NCI-H510A (cell line): ENCODE measurements at places on chromosomes 3 and 15.

GRCh38 chr3:17070161-17070959, 185.6 kb downstream of the PLCL2 start:
- peak; percentile 47 for DNase-seq

DNA sequence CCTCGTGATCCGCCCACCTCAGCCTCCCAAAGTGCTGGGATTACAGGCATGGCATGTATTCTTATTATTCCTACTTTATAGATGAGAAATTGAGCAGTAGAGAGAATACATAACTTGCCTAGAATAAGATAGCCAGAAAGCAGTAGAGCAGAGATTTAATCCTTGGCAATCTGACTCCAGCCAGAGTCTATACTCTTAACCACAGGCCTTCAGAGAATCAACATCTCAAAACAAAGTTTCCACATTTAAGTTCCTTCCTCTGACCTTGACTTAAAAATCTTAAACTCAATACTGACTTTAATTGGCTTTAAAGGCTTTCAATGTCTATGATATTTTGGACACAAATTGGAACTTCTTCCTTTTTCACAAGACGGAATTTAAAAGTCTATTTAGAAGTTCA, 37.1 kb downstream of the ZNF106 start:
- DNase-seq: no peak

GRCh38 chr3:82509106-82509842, 747.8 kb upstream of the GBE1 start:
- DNase-seq: no peak

- DNase-seq: no peak
Observed at GRCh38 chr15:80386151-80386550, 18.0 kb upstream of the ARNT2 start.

DNA sequence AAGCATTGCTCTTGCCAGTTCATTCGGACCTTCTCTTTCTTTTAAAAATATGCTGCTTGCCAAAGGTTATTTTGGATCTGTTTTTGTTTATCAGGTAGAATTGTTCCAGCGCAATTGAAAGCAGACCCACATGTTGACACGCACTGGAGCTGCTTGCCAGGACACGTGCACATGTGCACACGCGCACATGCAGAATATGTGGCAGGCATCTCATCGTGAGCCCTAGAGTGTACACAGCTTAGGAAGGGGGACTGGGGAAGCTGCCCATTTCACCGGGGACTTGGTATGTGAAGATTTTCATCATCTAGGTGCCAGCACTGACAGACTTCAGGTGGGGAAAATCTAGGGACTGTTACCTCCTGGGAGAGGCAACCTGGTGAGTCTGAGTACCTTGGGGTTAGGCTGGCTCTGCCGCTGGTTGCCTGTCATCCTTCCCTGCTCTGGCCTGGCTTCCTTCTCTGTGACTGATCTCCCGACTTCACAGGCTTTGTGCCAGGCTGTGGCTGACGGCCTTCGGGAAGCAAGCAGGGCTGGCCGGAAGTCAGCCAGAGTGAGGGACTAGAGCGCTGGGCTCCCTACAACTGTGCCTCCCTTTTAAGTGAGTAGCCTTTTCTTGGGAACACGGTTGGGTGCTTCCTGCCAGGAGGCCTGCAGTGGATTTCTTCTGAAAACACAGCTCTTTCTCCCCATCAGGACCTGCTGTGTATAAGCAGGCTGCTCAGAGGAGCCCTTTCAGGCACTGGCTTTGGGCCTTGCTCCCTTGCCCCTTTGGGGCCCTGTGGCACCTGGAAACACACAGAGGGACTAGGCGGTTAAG, 129.3 kb downstream of the EEFSEC start:
- DNase-seq: no peak

GRCh38 chr15:84864444-84864795, 20.0 kb upstream of the SLC28A1 start:
- DNase-seq: no peak

DNA sequence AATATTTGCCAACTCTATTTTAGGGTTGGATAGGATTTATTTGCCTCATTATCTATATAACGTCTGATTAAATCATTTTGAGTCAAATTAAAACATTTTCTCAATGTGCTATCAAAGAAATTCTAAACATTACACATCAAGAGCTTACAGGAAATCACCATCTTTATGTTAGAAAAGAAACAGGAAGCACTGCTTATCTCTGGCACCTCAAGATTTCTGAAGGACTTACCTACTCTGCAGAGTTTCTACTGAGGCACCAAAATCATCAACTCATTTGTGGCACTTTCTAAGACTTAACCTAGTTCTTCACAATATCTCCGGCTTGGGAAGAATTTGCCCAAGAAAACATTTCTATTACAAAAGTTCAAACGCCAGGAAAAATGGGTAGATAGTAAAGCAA, 181.3 kb upstream of the EOMES start:
- DNase-seq: no peak

GRCh38 chr15:97085731-97086130, 755.2 kb downstream of the NR2F2 start:
- no peak for DNase-seq

DNA sequence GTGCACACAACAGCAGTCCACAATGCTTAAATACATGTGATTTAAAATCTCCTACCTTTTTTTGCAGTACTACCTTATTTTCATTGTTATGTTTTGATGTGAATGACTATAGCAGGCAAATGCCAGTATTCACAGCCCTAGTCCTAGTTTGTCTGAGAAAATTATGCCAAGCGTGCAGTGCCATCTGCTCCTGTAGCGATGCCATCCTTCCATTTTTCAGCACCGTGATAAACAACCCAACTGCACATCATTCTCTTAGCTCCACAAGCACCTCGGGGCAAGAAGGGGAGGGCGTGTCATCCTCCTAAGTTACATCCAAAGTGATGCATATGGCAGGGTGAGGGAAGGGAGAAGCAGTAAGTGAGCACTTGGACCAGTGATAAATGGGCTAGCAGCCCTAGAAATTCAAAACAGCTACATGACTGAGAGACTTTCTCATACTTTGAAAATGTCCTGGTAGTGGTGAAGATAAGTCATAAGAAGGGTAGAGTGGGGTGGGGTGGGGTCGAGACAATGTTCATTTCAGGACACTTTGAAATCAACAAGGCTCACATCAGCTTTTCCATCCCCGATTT, 198.8 kb downstream of the LSAMP start:
- no peak for DNase-seq

GRCh38 chr3:113537155-113537554, 4.8 kb downstream of the SIDT1 start:
- no peak for DNase-seq

- peak; percentile 51 for DNase-seq
Observed at GRCh38 chr15:52528564-52529340, at the start of gene MYO5A. Gene MYO5A, minus strand, starts transcription at chr15:52528880. Its CDS starts 74 bp downstream, at chr15:52528806.

- no peak for DNase-seq
Observed at GRCh38 chr15:91408476-91409076, 308.5 kb downstream of the SV2B start.

GRCh38 chr3:194276768-194277103, 74.4 kb downstream of the CPN2 start:
- DNase-seq: no peak

DNA sequence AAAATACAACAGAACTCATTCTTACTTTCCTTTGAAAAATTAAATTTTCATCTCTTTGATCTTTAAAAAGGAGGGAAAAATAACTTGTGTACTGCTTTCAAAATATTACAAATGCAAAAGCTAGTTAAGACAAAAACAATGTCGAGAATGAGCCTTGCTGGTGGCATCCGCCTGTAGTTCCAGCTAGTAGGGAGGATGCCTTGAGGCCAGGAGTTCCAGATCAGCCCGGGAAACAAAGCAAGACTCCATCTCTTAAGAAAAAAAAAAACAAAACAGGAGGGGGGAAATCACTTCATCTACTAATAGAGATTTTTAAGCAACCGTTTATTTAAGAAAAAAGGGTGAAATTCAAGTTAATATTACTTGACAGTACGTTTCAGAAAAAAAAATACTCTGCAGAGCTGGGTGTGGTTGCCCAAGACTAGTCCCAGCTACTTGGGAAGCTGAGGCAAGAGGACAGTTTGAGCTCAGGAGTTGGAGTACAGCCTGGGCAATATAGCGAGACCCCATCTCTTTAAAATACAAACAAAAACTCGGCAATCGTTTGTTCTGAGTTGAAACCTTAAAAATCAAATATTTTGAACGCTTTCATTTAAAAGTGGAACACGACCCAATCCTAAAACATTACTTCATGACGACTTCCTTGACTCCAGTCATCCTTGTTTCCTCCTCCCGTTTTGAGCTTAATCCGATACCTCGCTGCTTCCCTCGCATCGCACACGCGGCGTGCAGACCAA, 1.2 kb downstream of the KPNA1 start:
- no peak for DNase-seq

GRCh38 chr3:150414959-150415358, 6.9 kb downstream of the TSC22D2 start:
- DNase-seq: no peak

DNA sequence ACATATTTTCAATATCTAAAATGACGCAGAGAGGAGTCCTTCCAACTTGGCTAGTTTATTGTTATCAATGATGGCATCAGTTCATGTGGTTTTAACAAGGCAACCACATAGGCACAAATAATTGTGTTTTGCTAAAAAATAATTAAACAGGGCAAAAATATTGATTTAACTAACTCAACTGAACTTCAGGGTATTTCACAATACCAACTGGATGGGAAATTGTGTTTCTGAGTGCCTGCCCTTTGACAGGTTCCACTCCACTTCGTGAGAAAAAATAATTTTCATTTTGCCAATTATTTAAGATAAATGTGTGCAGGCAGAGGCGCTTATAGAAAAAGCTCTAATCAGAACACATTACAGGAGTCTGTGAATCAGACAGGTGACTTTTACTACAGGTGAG, 689.3 kb upstream of the CCDC54 start:
- DNase-seq: no peak

GRCh38 chr3:25150199-25150598, 277.9 kb upstream of the RARB start:
- no peak for DNase-seq

DNA sequence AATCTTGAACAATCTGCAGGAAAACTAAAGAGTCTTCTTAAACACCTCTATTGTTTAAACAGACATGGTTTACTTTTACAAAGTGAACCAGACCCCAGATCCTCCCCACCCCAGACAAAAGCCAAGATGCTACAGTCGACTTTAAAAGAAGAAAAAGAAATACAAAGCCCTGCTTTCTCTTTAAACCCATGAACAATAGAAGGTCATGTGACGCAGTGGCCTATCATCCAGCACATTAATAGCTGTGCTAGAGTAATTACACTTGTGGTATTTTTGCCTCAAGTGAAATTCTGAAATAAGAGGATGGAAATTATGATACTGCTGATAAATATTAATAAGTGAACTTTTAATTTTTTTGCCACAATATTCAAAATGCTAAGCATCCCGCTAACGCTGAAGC, 613.4 kb downstream of the FOXP1 start:
- no peak for DNase-seq

- no peak for DNase-seq
Observed at GRCh38 chr3:7669641-7670040, 808.7 kb downstream of the GRM7 start.

- no peak for DNase-seq
Observed at GRCh38 chr3:7536510-7536909, 675.6 kb downstream of the GRM7 start.

- no peak for DNase-seq
Observed at GRCh38 chr15:50979041-50979440, 70.6 kb downstream of the AP4E1 start.

- no peak for DNase-seq
Observed at GRCh38 chr15:42385206-42385979, 26.1 kb downstream of the CAPN3 start.

- DNase-seq: no peak
Observed at GRCh38 chr15:94287794-94288246, 56.5 kb downstream of the MCTP2 start.

DNA sequence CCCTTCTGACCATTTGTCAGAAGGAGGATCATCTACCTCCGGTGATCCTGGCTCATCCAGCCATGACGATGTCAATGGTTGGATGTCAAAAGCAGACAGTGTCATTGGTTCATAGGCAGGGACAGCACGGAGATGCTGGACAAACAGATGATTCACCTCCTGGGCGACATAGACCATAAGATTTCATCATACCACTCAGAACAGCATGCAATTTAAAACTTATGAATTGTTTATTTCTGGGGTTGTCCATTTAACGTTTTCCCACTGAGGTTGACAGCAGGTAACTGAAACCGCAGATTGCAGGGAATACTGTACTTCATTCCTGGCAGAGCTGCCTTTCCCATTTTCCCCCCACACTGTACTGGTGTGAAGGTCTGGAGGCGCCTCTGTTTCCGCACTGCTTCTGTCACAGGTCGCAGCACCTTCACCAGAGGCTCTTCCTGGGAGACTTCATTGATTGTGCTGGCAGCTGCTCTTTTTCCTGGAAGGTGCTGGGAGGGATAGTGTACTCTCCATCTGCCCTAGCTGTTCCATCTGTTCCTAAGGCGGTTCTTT, 32.5 kb upstream of the TMOD3 start:
- DNase-seq: no peak

GRCh38 chr3:123416173-123416572, 32.7 kb downstream of the ADCY5 start:
- no peak for DNase-seq

GRCh38 chr15:88395872-88396781, 71.1 kb downstream of the MRPL46 start:
- DNase-seq: no peak

- no peak for DNase-seq
Observed at GRCh38 chr3:154123906-154124305, 2.7 kb downstream of the ARHGEF26 start.

DNA sequence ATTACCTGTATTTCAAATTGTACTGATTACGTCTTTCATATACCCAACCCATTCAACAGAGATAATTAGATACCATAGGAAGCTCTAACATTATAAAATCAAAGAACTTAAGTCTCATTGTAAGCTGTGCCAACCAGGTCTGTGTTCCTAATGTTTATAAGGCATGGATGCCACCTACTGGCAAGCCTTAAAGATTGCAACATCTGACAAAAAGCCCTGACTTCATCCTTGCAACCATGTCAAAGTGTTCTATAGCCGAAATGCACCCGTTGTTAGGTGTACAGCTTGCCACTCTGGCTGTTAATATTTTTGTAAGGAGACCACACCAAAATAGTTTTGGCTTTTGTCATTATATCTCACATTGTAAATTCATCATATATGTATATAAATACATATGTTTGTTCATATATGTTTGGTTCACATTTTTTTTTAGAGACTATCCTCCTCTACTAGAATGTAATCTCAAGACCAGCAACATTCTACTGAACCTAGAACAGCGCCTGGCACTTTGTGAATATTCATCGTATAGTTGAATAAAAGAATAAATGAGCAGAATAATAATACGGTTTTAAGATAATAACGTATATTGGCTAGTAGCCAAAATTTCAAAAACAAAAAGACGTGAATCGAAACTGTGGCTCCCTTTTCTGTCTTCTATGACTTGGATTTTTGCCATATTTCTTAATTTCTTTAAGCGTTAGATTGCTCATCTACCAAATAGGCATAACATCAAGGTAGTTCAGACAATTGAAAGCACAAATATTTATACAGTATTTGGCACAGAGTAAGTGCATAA, 258.1 kb downstream of the TBL1XR1 start:
- peak; percentile 59 for DNase-seq
